M059J (cell line): ENCODE measurements at places on chromosomes 4 and X.
A peak's percentile ranks its signal among the peaks of the same experiment; 100 is the strongest.

DNA sequence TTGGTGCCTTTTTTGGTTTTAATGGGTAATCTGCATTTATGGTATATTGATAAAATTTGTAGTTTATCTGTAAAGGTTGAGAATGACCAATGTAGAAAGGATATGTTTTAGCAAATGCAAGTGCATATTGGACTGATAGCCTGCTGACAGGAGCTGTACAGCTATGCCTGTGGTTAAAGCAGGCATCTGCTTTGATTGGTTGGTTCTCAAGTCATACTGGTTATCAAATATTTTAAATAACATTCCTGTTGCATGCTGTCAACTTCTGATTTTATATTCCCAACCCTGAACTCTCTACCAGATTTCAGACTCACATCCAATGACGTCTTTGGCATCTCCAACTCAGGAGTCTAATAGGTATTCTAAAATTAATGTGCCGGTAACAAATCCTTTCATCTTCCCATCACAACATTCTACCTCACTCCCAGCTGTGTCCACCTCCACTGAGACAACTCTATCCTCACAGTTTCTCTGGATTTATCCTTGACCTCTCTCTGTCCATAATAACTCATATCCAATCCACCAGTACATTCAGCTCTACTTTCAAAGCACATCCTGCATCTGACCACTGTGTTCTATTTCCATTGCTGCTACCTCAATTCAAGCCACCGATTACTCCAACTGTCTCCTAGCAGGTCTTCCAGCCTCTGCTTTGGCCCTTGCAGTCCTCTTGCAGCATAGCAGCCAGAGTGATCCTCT, 125.7 kb downstream of the CAMK2D start:
- DNase-seq = peak; percentile 56

DNA sequence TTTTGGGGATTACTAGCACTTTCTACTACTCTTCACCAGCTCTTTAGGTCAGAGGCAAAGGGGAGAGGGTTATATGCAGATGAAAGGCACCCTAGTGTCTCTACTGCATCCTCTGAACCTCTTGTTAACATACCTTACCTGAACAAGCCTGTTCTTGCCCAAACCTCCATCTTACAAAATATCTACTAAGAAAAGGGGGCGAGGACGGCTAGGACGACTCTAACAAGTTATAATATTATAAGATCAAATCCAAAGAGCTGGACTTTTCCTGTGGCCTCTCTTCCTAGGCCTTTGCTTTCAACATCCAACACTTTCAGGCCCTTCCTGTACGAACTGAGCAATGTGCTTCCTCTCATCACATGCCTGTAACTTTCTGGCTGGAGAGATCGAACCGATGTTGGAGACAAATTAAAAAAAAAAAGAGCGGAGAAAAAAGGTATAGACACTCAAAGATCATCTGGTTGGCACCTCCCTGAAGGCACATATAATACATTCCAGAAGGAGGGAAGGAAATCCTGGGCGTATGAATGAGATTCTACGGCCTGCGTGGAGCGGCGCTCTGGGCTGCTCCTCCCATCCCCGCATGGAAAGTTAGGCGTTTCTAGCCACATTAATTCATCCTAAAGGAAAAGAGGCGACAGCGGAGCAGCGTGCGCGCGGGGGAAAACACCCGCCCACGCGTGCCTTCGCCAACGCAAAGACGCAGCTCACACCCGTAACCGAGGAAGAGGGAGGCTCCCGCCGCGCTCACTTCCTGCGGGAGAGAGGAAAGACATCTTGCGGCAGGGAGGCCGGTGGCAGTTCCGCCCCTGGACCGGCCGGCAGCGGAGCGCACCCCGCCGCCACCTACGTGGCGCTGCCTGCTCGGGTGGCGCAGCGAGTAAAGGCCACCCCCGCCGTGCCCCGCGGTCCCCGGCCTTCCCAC, 808 bp downstream of the PRDM5 start:
- DNase-seq = peak; percentile 64

DNA sequence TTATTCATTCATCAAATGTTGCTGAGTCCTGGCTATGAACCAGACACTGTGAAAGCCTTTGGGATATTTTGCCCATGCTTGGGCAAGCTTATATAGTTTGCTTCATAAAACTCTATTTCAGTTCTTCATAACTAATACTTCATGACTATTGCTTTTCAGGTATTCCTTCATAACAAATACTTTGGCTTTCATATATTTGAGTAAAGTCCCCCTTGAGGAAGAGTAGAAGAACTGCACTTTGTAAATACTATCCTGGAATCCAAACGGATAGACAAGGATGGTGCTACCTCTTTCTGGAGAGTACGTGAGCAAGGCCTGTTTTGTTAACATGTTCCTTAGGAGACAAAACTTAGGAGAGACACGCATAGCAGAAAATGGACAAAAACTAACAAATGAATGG, 1.7 kb upstream of the AFP start:
- no peak for DNase-seq

GRCh38 chr4:76449833-76450232, 14.8 kb downstream of the SHROOM3 start:
- peak; percentile 16 for DNase-seq
